ENCODE measurements at places on chromosomes 3 and 15.

- no peak for DNase-seq
These were observed 157.5 kb downstream of the PDZRN3 start for GRCh38 chr3:73467211-73467610.

DNA sequence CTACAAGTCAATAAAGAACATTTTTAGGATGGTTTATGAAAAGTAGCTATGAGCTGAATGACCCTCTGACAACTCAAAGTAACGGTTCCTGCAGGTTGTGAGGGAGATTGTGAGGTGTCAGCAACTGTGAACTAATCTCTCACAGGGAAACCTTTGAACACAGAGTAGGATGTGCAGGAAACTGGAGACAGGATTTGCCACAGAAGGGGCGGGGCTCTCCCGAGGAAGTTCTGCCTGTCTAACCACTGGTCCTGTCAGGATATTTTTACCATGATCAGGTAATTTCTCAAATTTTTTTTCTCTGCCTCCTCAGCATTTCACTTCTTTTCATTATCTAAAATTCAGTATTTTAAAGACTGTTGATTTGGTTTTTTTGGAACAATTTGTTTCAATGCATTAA is 33.3 kb downstream of the LEO1 start:
- DNase-seq, result no peak

GRCh38 chr3:163450698-163451097 is 1627.6 kb downstream of the SI start:
- no peak for DNase-seq

DNA sequence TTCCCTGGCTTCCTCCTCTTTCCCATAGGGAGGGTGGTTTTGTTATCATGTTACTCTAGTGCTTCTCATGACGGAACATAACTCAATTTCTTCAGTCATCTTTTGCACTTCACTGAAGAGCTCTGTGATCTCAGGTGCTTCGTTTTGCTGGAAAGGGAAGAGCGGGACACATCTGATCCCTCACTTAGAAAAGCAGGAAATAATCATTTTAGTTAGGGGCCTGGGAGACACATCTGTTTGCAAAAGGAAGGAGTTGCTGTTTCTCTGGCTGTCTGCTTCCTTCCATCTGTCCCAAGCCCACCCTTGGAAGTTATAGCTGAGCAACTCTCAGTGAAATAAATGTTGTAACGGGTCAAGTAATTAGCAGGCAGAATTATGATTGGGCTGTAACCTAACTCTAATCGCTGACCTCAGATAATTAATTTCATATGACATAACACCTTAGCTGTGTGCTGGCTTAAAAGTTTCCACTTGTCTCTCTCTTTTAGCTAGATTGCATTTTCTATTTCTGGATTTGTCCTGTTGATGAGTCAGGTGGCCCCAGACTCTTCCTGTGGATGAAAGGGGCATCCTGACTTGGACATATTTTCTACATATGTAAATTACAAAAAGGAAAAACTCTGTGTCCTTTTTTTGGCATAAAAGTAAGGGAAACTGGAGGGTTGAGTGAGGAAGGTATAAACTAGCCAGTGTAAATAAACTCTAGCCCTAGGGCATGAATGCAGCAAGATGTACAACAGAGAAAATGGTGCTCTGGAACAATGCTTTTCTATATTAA is 11.0 kb upstream of the FILIP1L start:
- DNase-seq, result no peak

GRCh38 chr3:123201223-123201556 is 553 bp upstream of the SEC22A start:
- no peak for DNase-seq

- DNase-seq, result no peak
These were observed 13.2 kb downstream of the GHRL start for GRCh38 chr3:10279384-10280176.

GRCh38 chr3:51715977-51716294 is 9.1 kb downstream of the GRM2 start:
- no peak for DNase-seq

GRCh38 chr3:138921316-138922292 is 25.3 kb downstream of the FOXL2 start:
- DNase-seq, result no peak

Measured in activated CD4-positive, alpha-beta T cell treated with anti-CD3 and anti-CD28 coated beads, Interleukin-2, Interleukin-6, amounts not matched to agents 100 ng/mL and 50 ng/mL, durations not matched to agents 16 hours and 8 hours (primary cell).